Mesenteric fat pad (tissue), 1 donor: ENCODE measurements at places on chromosomes 2 and 18. TPM values are rescaled to one million over a fixed set of nuclear protein-coding genes. Genes with fewer than 3 reads are reported as not detected.

Gene HOXD12
- total RNA-seq: not detected

- no peak for DNase-seq
Observed at GRCh38 chr2:201939453-201939941, 94.2 kb upstream of the FZD7 start.

Gene DNAH6
- total RNA-seq: 0.77 TPM

Gene REL
- total RNA-seq: 24.5 TPM

Gene ARHGAP15
- 11.6 TPM for total RNA-seq

Gene EFEMP1
- 446 TPM for total RNA-seq

DNA sequence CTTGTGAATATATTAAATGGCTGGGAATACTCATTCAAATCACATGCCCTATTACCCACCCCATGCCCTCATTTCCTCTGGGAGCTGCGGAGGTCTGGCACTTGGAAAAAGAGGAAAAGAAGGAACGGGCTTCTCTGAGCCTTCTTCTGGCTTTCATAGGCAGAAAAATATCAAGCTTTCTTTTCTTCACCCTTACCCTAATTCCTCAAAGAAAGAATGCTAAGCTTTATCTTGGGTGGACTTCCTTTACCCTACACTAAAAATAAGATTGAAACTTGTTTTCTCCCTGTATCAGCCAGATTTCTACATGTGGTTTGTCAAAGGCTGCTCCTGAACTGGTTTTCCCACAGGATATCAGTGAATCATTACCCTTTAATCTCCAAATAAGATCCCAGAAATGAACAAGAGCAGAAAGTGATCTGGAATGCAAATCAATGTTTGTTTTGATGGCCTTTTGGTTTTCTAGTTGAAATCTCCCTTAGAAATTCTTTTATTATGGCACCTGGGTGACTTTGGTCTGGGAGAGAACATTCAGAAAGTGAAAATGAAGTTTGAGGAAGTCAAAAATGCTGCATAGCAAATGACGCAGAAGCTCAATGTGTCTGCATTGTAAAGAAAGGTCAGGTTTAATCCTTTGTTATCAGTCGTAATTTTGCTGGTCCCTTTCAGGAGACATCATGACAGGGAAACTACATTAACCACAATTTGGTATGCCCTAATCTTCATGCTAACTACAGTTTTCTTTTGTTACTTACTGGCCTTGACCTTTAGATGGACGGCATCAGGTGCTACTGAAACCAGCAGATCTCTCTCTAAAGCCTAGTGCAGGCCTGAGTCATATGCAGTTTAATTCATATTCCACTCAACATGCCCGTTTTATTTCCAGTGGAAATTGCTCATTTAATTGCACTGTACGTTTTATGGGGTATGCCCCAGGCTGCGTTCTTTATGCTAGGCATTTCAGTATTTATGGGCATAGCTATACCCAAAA is 46.6 kb upstream of the HNRNPA3 start:
- DNase-seq: no peak

GRCh38 chr2:122323927-122324326 is 568.5 kb downstream of the TSN start:
- DNase-seq: no peak

- no peak for DNase-seq
Observed at GRCh38 chr18:47571957-47572356, 320.5 kb upstream of the SKOR2 start.

GRCh38 chr2:46873604-46874068 is 42.0 kb downstream of the MCFD2 start:
- DNase-seq: no peak

Gene FBLN7
- 5.3 TPM for total RNA-seq

DNA sequence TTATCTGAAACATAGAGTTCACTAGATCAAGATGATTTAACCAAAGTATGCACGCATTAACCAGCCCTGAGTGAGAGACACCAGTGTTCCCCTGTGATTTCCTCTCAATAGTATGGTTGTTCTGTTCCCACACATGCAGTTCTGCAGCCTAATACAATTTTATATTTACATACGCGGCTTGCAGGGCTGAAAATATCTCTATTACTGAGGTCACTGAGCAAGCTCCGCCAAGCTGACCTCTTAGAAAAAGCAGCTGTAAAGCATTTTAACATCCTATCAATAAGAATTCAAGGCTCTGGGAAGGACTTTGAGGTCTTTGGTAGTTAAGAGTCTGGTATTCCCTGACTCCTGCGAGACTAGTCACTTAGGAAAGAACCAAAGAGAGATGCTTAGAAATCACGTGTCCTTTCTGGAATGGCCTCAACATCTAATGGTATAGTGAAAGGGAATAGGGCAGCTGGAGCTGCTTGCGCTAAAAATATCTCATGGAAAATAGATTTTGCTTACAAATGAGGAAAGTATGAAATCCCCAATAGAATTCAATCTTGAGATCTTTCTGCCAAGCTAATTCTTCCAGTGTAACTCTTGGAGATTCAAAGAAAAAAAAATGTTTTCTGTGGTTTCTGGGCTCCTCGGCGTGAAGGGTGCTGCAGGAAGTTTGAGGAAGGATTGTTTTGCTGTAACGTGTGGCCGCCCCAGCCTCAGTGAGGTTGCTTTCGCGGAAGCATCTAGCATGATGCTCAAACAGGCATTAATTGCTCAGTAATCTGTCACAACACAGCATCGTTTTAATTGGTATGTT is 59.2 kb downstream of the DOCK10 start:
- no peak for DNase-seq

GRCh38 chr2:236861944-236862343 is 223.7 kb upstream of the COPS8 start:
- DNase-seq: no peak

Gene IL36A
- total RNA-seq: not detected

GRCh38 chr2:211329882-211330281 is 773.5 kb downstream of the CPS1 start:
- no peak for DNase-seq

DNA sequence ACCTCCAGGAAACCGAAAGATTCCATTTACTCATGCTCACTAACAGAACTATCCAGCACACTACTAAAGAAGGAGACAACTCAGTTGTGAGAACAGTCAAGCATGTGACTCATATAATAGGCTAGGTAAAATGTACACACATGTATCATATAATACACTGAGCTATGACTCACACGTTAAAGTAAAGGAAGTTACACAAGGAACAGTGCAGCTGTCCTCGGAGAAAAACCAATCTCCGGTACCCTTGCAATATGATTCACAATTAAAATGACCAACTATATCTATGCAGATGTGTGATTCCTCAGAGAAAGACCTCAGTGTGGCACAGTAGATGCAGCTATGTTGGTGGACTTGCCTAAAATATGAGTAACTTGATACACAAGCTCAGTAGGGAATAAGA is 76.5 kb downstream of the STRN start:
- DNase-seq: no peak

Gene BBS5
- total RNA-seq: 10.3 TPM

- no peak for DNase-seq
Observed at GRCh38 chr2:11933854-11934253, 187.4 kb downstream of the LPIN1 start.

- DNase-seq: no peak
Observed at GRCh38 chr2:36245651-36246050, 109.9 kb upstream of the CRIM1 start.

Gene CIDEA
- total RNA-seq: 138 TPM

- no peak for DNase-seq
Observed at GRCh38 chr2:170076189-170076588, 101.8 kb upstream of the MYO3B start.

Gene CYP1B1
- total RNA-seq: 113 TPM

DNA sequence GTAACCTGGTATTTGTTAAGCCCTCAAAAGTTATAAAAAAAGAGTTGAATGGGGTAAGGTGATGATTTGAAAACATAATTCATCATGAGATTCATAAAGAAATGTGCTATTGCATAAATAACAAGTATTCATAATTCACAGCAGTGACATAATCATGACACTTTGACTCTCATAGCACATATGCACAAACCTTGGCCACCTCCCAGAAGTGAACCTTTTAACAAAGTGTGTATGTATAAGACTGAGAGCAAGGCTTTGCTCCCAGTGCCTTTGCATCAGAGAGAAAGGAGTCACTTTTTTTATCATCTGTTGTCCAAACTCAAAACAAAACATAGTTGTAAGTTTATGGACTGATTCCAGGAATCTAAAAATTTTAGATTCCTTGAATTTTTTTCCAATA is 15.0 kb upstream of the HTR2B start:
- no peak for DNase-seq

GRCh38 chr2:133409581-133410285 is 158.5 kb downstream of the NCKAP5 start:
- DNase-seq: no peak

DNA sequence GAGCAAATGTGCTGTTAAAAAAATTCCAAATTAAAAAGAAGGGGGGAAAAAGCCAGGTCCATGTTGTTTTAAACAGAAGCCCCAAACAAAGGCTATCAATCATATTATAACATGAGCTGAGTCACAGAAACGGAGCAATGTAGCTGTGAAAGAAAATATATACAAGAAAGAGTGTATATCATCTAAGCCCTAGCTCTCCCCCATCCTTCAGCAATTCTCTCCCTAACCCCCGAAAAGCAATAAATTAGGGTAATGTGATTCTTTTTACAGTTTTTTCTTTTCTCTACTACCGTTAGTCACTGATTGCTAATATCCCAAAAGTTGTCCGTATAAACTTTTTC is 25.3 kb downstream of the FEZ2 start:
- no peak for DNase-seq

Gene CCDC74B
- 0.64 TPM for total RNA-seq

Gene CTIF
- 196 TPM for total RNA-seq

DNA sequence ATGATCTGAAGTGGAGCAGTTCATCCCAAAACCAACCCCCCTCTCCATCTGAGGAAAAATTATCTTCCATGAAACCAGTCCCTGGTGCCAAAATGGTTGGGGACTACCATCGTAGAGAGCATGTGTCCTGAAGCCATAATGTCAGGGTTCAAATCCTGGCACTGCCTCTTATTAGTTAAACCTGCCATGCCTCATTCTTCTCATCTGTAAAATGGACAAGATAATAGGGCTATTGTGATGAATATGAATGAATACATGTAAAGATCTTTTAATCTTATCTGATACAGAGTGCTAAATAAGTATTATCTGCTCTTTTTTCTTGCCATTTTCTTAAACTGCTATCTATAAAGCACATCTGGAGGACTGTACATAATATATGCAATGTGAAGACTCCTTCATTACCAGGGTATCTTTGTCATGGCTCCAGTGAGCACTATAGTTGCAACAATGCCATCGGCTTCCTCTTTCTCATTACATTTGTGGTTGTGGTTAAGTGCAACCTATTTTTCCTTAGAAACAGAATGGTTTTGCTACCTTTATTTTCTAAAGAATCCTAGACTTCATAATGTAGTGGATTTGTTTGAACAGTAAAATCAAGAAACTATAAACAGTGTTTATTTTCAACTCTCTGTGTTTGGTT is 27.0 kb downstream of the MFSD6 start:
- no peak for DNase-seq

Gene ST8SIA5
- total RNA-seq: 1.5 TPM

Gene ATP6V1C2
- 1.4 TPM for total RNA-seq

Gene TUBB8B
- not detected for total RNA-seq

- DNase-seq: no peak
Observed at GRCh38 chr2:65228263-65228750, 676 bp downstream of the ACTR2 start.

Gene CCDC68
- total RNA-seq: 6.0 TPM

Gene DLX1
- total RNA-seq: 0.19 TPM

DNA sequence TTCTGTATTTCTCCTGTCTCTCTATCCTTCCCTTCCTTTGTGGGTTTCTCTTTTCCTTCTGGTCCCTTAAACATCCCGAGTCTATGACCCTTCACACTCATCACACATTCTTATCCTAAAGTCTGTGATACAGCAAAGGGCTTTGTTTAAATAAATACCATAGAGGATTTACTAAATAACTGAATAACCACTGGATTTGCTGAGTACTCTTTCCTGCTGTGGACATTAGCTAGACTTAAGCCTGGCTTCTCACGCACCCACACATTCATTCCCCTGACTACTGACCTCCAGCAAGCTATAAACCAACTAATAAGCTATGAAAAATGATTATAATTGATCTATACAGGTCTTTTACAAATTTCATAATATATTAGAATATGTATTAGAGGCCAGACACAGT is 76.6 kb downstream of the COL4A3 start:
- DNase-seq: no peak

Gene FBXO48
- total RNA-seq: 1.5 TPM

- peak; percentile 72 for DNase-seq
Observed at GRCh38 chr2:218074031-218074430, 5.0 kb downstream of the RUFY4 start.

Gene FOXD4L1
- not detected for total RNA-seq

DNA sequence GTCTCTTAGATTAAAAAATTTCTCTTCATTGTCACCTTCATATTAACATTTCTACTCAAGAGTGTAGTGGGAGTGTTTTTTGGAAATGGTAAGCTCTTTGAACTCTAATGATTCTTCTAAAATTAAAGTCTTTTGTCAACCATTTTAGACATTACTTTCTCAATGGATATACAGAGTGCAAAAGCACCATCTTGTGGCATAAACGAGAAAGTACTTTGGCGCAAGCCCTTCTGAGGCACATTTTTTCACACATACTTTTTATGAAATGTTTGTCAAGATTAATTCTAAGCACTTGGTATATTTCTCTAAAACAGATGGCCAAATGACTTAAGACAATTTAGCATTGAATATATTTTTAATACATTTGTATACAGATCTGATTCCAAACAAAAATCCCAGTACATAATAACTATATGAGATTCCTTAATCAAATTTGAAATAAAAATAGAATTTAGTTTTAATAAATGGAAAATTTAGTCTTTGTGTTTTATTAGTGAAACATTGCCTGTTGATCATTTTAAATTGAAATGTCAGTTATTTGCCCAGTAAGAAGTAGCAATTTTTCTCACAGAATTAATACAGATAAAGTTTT is 63.3 kb upstream of the GALNT5 start:
- no peak for DNase-seq

GRCh38 chr2:10515887-10516286 is 67.8 kb upstream of the ODC1 start:
- no peak for DNase-seq

Gene OR6B2
- not detected for total RNA-seq

GRCh38 chr2:73223821-73224220 is 9.2 kb downstream of the PRADC1 start:
- no peak for DNase-seq

GRCh38 chr2:227325839-227326195 is 766 bp downstream of the MFF start:
- DNase-seq: no peak

DNA sequence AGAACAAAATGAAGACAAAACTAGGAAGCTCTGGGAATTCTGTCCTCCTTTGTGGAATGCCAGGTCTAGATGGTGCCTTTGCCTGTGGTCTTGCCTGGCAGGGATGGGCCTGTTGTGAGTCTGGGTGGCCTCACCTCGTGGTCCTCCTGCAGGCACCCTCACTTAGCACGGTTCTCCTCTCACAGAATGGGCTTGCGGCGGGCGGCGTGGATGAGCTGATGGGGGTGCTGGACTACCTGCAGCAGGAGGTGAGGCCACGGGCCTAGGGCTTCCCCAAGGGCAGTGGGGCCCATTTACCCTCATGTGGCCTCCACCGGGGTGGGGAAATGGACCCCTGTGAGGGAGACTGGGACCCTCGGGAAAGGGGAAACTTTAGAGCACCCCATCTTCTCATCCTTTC is 42.3 kb downstream of the PLB1 start:
- no peak for DNase-seq

- DNase-seq: no peak
Observed at GRCh38 chr18:63534615-63535014, 7.6 kb upstream of the SERPINB12 start.
